ENCODE measurements at places on chromosomes 2 and 18.
A peak's percentile ranks its signal among the peaks of the same experiment; 100 is the strongest.

DNA sequence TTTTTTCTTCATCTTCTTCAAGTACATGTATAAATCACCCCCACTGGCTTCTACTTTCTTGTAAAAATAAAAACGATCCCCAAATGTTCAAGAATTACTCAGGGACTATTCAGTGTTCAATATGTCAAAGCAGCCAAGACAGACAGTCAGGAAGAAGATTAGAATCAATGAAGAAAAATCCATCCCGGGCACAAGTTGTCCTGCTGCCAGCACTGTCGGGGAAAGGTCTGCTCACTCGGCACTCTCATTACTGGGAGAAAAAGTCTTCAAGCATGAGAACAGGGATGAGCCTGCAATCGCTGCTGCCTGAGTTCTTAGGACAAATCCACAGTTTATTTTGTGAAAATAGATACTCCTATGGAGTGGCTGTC is 482.8 kb upstream of the KLHL29 start:
- no peak for DNase-seq

DNA sequence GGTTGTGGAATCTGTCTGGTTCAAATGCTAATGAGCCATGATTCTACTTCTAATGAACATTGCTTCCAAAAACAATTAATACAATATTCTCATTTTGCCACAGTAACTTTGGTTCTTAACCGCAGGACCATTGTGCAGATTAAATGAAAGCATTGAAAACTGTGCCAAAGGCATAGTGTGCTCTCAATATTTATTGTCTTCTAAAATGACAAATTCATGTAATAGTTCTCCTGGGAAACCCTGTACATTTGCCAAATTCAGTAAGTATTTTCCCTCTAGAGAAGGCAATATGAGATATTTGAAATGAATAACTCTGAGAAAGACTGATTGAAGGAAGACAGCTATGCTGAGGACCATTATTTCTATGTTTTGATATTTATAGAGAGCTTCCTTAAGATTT is 246.3 kb downstream of the CCDC102B start:
- DNase-seq = no peak

DNA sequence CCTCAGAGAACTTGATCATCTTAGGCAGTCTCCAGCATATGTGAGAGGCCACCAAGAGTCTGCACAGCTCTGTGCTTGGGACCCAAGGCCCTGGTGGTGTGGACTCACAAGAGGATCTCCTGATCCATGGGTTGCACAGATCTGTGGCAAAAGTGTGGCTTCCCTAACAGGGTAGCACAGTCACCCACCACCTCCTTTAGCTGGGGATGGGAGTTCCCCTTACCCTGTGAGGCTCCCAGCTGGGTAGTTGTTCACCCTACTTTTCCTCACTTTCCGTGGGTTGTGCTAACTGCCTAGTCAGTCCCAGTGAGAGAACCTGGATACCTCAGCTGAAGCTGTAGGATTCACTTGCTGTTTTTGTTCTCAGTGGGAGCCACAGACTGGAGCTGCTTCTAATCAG is 123.7 kb downstream of the FTCDNL1 start:
- no peak for DNase-seq

- no peak for DNase-seq
These were observed 44.7 kb downstream of the PDK1 start for GRCh38 chr2:172600557-172601008.

DNA sequence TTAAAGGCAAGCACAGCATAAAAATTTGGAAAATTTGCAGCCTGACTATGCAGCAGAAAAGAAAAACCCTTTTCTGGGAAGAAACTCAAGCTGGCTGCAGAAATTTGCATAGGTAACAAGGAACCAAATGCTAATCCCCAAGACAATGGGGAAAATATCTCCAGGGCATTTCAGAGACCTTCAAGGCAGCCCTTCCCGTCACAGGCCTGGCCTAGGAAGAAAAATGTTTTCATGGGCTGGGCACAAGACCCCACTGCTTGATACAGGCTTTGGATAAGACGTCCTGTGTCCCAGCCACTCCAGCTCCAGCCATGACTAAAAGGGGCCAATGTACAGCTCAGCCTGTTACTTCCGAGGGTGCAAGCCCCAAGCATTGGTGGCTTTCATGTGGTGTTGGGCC is 717.6 kb downstream of the TDRD15 start:
- no peak for DNase-seq

DNA sequence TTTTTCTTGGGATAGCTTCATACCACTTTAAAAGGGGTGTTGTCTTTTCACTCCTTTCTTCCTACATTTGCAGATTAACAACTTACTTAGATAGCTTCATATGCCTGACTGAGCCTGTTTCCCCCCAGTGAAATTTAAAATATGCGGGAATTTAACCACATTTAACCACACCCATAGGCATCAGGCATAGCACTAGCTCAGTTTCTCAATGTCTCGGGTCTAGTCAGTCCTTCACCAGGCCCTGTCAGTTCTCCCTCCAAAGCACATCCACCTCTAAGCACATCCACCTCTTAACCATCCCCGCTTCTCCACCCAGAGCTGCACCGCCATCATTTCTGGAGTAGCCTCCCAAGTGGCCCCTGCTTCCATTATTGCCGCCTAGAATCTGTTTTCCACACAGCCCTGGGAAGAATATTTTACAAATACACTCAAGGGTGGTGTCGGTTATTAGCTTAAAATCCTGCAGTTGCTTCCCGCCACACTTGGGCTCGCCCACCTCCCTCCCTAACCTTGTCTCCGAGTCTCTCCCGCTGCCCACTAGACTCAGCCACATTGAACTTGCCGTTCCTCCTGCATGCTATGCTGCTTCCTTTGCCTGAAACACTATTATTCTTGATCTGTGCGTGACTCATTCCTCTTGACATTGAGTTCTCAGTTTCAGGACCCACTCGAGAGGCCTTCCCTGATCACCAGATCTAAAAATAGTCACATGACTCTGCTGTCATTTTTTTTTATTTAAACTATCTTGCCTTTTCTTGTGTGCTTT is 68.3 kb downstream of the SPTBN1 start:
- peak; percentile 19 for DNase-seq

- DNase-seq = peak; percentile 5
These were observed 3.1 kb downstream of the STK39 start for GRCh38 chr2:168244318-168244717.

DNA sequence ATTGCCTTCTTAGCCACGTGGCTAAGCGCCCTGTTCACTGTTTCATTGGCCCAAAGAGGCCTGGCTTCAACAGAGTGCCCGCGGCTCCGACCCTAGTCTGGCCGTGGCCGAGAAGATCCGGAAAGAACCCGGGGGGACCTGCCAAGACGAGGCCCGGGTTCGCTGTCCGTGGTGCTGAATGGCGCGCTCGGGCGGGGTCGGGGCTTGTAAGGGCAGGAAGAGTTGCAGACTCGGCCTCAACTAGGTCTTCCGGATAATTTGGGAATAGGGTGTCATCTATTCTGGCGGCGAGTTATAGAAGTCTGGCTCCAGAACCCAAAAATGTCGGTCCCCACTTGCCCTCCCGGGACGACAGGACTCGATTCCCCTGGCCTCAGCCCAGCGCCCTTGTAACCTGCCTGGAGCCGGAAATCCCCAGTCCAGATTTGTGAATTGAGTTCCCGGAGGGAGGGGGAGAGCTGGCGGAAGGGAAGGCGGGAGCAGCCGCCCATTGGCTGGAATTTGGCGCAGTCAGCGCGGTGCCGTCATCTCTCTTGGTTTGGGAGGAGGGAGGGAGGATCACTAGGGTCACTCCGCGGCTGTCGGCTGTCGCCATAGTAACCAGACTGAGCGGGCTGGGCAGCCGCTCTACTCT is 3.5 kb downstream of the CDK5R2 start:
- peak; percentile 64 for DNase-seq

- DNase-seq = peak; percentile 78
These were observed 14.2 kb downstream of the ECEL1 start for GRCh38 chr2:232473467-232473890.

- no peak for DNase-seq
These were observed 184.5 kb upstream of the CNTNAP5 start for GRCh38 chr2:123840574-123840973.

GRCh38 chr2:20949256-20949655 is 94.6 kb downstream of the APOB start:
- DNase-seq = no peak

DNA sequence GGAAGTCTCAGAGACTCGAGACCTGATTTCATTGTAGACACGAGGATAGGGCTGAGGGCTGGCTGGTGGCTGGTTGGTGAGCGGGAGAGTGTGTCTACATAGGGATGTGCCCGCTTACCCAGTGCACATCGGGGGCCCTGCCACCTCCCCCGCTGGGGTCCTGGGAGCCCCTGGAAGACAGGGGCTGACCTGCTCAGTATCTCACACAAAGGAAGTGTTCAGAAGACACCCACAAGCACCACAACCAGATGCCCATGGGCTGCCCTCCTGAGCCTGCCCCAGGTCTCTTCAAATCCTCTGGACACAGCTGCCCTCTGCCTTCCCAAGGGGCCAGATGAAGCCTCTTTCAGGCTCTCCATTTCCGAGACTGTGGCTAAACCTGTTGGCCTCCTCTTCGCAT is 43.1 kb downstream of the MYCN start:
- DNase-seq = no peak

- DNase-seq = no peak
These were observed 39.7 kb upstream of the CWC22 start for GRCh38 chr2:180046776-180047175.

DNA sequence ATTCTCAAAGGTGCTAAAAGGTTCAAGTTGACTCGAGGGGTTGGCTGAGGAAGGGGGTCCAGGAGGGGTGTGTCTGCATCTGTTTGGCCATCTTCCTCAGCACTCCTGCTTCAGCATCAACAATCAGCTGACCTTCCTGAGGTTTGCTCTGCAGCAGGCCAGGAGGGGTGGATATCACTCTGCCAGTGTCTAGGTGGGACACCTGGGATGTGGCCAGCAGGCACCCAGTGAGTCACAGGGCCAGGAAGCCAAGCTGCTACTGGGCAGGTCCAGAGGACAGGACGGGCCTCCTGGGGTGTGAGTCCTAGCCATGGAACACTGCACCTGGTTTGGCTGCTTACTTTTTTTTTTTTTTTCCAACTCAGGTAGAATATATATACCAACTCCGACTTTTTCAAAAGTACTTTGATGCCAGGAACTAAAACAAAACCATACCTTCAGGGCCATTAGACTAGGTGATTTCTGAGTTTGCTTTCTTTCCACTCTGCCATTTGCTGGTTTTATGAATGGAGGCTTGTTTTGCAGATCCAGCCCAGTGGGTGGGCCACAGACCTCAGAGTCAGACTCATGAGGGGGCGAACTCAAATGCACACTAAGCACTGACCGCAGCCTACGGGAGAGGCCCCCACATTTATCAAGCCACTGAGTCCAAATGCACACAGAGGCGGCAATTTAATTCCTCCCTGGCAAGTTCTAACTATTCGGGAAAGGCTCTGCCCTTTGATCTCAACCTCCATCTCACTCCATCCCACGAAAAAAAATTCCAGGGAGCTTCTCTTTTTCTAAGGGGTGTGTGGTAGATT is 76.0 kb downstream of the UXS1 start:
- DNase-seq = no peak

DNA sequence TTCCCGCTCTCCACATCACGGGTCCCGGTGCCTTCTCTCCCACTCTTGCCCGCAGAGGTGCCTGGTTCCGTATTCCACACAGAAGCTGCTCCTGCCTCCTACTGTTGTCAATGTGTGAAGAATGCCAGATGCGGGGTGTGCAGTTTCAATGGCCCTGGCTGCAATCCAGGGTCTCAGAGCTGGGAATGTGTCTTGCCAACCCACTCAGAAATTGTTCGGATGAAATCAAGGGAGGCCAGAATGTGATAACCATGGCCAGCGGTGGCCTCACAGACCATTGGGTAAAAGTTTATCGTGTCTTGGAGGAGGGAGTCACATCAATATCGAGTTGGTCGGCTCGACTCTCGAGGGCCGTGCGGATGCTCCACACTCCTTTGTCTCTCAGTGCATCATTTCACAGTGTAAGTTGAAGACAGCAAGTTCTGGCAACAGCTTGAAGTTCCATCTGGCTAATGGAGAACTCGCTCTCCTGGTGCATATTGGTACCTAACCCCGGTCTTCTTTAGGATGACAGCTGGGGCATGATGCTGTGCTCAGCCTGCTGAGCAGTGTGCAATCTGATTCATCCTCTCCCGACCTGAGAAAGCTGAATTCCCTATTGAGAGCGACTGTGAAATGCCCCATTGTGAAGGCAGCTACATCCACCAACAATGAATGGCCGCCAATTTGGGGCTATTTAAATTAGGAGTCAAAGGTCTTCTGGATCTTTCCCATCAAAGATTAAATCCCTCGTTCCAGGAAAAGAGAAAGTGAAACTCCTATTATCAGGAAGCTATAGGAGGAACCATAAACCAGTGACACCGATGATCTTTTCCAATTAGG is 389.0 kb downstream of the SOX11 start:
- peak; percentile 65 for DNase-seq

DNA sequence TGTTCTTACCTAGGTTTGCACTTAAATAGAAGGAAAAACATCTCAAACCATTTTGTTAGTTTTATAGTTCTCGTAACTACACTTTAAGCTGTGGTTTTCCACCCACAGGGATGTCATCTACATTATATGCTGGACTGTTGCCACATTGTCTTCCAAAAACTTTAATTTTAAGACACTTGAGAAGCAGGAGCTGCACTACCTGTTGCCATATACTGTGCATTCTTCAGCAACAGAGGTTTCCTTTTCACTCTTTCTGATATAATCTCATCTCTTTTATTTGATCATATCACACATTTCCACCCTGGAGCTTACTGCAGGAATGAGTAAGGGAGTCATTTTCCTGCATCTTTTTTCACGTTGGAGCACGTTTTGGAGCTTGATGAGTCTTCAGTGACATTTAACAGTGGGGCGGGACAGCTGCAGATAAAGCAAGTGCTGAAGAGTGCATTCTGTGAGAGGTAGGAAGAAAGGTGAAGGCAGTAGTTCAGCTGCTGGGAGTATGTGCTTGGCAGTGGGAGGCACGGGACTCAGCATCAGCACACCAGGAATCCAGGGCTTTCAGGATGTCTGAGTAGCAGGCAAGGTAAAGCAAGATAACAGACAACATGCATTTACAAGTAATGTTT is 3.8 kb downstream of the LIMS1 start:
- DNase-seq = no peak

DNA sequence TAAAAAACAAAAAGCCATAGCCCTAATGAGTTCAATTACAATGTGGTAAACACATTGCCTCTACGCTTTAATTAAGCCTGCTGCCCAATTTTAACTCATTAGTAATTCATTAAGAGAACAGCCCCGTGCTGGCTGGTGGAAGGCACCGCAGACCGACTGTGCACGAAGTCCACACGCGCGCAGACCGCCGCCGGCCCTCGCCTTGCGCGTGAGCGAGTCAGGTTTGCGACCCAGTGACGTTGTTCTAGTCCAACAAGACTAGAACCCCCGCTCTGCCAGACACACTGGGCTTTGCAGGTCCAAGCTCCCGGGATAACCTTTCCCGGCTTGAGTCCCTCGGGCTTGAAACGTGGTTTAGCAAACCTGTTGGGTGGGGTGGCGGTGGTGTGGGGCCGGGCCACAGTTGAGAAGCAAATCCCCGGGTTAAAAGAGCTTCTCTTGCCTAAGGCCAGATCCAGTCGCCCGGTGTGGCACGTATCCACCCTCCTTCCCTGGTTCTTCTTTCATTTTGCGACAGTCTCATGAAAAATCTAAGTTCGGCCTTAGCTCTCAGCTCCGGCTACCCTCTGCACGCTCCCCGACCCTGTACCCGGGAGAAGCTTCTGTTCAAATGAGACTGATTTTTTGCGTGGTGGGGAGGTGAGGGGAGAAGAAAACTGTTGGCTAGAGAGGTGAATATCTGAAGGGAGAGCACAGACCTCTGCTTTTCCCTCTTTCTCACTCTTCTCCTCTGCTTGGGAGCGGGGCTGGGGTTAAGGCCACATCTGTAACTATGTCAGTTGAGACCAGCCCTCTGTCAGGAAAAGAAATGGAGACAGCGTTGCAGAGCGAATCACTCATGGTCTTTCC is 11.1 kb upstream of the SKOR2 start:
- no peak for DNase-seq

- DNase-seq = no peak
These were observed 17.2 kb downstream of the PCBP1 start for GRCh38 chr2:70104231-70105111.

- DNase-seq = no peak
These were observed 73.2 kb downstream of the MAP4K4 start for GRCh38 chr2:101770726-101771125.
